ENCODE measurements at places on chromosomes 3 and 15. TPM values are rescaled to one million over a fixed set of nuclear protein-coding genes. Genes with fewer than 3 reads are reported as not detected.

The SCN11A gene
- total RNA-seq, result not detected

The SH2D7 gene
- not detected for total RNA-seq

The SSUH2 gene
- not detected for total RNA-seq

The GOLGA8T gene
- not detected for total RNA-seq

The REC114 gene
- total RNA-seq, result not detected

The PP2D1 gene
- total RNA-seq, result not detected

The GOLGA6D gene
- not detected for total RNA-seq

The LRTM1 gene
- total RNA-seq, result not detected

The TGM5 gene
- not detected for total RNA-seq

The PEAK1 gene
- 17.0 TPM for total RNA-seq

The LDHAL6B gene
- total RNA-seq, result not detected

The ROBO1 gene
- 20.5 TPM for total RNA-seq

The TMEM41A gene
- 10.5 TPM for total RNA-seq

The NDUFAF3 gene
- total RNA-seq, result 157 TPM

Measured in myometrial cell (primary cell).